ENCODE measurements at places on chromosomes 5 and 9.

- no peak for DNase-seq
These were observed 37.2 kb downstream of the GOLM1 start for GRCh38 chr9:86061972-86062739.

- DNase-seq: no peak
These were observed 134.0 kb upstream of the ZNF366 start for GRCh38 chr5:72641164-72641563.

DNA sequence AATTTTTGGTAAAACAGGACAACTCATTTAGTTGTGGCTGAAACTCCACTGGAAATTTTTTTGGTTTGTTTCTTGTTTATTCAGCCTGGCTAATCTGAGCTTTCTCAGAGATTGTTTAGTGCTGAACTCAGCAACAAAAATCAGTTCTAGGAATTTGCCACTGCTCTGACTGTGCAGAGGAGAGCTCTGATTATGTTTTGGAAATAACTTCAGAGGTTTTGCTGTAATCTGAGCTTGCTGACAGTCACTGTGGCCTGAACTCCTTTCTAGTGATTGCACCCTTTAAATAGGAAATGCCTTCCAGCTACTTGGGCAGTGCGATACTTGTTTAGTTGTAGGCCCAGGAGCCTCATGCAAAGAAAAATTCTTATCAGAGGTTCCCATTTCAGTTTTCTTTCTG, 60.2 kb downstream of the OSTF1 start:
- no peak for DNase-seq

- no peak for DNase-seq
These were observed 46.8 kb upstream of the RNF130 start for GRCh38 chr5:180118391-180118791.

DNA sequence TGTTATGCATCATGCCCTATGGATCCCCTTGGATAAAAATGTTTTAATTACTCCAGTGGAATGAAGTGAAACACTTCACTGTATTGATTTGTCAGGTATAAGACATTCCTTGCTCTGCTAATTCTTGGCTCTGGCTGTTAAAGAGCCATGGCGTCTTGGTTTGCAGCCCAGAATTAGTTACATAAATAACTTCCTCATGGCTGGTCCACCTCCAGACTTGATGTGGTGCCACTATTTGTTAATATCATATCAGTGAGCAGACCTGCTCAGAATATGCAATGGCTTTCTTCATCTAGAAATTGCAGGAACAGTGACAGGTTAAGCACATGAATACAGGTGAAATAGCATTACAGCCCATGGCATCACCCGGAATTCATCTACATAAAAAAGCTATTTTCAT, 446.9 kb upstream of the GRIN3A start:
- DNase-seq: no peak

DNA sequence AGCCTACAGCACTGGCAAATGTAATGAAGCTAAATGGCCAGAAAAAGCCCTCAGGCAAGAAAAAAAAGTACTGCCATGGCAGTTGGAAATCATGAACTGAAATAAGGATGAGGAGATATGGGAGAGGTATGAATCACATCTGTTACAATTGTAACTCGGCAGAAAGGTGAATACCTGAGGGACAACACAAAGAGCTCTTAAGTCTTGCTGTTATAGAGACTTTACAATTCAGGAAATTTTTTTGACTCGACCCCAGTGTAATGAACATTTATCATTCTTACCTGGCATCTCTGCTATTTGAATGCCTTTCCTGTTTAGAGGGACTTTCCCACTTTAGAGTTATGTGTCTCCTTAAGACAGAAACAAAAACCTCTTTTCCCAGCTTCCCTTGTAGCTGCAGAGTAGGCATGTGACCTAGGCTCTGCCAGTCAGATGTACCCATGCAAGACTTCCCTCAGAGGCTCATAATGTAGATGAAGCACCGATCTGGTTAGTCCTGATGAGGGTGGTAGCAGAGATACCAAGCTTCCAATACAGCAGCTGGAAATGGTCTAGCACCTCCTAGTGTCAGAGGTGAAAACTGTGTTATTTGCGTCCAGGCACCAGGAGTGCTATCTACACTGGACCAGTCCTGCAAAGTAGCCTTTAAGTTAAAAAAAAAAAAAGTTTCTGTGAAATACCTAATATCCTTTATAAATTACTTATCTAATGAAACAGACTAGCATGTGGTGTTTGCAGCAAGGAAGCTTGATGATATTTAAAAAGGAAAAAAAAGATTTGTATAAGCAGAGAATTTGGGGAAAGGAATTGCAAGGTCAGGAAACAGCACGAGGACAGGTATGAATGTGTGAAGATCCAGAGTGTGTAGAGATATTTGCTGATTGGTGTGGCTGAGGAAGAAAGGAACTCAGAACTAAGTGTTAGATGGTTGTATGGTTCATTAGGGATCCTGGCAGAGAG, 146.9 kb upstream of the SLC1A3 start:
- DNase-seq: peak; percentile 58

GRCh38 chr5:52995095-52995494, 5.9 kb downstream of the ITGA2 start:
- no peak for DNase-seq

- DNase-seq: no peak
These were observed 120.5 kb upstream of the IRX4 start for GRCh38 chr5:2003206-2003605.

DNA sequence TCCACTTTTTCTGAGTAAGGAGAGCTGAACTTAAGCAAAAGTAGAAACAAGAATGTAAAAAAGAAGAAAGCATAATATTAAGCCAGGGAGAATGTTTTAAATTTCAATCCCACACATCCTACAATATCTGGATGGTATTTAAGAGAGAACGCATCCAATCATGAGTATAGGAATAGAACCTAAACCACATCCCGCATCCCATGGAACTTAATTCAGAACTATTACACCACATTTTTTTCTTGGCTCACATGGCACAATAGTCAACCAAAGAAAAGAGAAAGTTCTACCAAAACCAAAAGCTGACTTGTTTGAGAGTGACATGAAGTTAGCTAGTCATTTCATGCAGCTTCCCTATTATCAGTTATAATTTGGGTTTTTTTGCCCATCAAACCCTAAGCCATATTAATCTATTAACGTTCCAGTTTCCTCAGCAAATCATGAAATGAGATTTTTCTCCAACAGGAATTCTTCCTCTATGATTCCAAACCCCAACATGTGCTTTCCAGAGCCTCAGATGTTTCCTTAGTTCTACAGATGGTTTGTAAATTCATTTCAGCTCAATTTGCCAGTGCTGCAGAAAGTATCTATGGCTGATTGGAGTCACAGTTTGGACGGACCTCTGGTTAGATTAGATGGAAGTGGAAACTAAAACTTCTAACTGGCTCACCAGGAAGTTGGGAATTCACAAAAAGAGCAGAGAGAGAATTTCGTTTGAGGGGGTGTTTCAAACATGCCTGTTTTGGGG, 22.5 kb downstream of the ADAMTSL1 start:
- no peak for DNase-seq

GRCh38 chr9:134491196-134491835, 150.3 kb upstream of the COL5A1 start:
- no peak for DNase-seq

DNA sequence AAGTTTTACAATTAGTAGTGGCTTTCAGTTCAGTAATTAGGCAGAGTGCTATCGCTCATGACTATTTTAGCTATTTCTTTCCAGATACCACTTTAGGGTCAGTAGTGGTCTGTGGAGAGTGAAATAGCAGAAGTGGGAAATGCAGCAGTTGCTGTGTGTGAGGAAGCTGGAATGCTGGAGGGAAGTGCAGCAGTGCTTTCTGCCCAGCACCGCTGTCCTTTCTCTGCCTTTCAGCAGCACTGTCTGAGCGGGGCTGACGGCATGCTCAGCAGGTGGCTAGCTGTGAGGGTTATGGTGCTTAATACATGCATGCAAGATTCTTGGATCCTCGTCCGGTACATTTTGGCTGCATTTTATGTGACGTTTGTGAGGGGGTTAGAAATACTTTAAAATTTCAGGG, 213.9 kb downstream of the PBX3 start:
- DNase-seq: no peak

GRCh38 chr5:11555171-11555570, 349.1 kb downstream of the CTNND2 start:
- no peak for DNase-seq

GRCh38 chr5:173304591-173304988, 23.6 kb downstream of the STC2 start:
- DNase-seq: no peak

DNA sequence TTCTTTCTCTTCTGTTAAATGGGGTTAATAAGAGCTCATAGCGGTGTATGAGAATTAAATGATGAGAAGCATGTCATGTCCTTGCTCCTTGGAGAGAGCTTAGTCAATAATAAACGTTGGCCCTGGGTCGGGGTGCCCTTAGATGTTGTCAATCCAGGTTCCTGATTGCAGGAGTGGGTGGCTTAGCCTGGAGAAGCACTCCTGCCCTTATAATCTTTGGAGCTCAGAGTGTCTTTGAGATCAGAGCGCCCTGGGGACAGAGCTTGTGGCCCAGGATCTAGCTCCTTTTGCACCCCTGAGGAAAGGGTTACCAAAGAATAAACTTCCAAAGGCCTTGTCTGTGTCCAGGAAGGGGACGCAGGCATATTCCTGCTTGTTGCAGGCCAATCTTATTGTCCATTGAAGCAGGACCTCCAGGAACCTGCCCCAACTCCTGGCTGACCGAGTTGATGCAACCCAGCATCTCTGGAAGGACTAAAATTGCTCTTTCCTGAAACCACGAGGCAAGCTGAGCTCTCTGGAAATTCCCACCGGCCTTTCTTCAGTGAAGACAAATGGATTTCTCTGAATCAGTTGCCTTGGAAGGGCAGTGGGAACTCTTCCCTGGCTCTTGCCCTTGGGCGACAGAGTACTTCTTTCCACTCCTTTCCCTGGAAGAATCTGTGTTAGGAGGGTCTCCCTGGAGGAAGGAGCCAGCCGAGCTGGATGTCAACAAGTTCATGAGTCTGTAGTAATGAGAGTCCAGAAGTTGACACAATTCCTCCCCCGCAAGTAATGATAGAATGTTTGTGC, 6.4 kb upstream of the AMBP start:
- DNase-seq: no peak

DNA sequence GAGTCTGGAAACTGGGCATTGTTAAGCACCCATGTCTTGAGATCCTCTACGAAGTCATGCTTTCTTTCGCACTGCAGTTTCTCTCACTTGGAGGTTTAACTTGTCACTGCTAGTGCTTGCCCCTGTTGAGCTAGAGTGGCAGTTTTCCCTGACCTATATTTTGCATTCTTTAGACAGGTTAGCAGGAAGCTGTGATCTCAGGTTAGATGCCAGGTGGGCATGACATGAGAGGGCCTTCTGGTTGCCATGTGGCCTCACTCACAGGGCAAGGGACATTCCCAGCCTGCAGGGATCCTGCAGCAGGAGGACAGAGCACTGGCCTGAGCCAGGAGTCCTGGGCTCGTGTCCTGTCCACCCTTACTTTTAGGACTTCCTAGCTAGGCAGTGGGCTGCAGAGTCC, 28.6 kb downstream of the SLC36A1 start:
- no peak for DNase-seq

DNA sequence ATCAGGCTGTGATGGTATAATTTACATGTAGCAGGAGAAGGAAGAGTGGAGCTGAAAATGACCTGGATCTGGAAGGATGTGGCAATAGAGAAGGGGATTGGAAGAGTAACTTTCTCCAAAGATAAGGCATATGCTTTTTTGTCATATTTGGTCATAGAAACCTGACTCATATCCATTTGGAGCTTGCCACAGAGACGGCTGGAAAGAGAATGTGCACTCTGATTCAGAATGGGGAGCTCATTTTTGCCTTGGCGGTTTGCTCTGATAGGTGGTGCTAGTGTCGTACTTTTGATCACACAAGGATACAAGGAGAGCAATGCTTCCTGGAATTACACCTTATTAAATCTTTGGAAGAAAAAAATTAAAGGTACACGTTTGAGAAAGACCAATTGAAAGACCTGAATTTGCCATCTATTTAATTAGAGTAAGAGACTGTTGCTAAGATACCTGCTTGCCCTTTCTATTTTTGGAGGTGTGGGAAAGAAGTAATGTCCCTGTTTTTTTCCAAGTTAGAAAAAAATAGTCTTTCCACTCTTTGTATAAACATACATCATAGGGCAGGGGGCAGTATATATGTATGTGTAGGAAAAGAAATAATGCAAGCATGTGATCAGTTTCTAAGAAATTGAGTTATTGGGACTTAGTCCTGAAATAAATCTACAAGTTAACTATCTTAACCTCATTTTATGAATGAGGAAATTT, 5.4 kb downstream of the LSM11 start:
- no peak for DNase-seq

DNA sequence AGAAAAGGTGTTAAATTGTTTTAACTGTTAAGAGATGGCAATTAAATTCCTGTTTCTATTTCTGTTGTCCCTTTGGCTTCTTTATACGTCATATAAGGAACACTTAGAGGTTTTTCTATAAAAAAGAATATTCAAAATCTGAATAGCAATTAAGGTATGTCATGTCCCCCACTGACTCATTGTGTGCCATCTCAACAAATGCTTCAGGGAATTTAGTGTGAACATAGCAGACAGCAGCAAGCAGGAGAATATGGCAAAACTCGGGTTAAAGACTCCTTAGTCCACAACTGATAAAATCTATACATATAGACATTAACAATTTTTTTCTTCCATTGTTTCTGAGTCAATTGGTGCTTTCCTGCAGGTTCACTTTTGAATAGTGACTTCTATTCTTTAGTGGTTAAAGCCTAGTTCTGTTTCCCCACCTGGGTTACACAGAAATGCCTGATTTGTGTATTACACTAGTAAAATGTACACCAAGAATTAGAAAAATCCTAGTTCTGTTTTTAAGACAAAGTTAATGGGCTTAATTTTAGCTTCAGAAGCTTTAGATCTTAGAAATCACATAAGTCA, 17.9 kb upstream of the RPS23 start:
- DNase-seq: no peak

- DNase-seq: no peak
These were observed 147.8 kb downstream of the RXRA start for GRCh38 chr9:134474055-134474370.

DNA sequence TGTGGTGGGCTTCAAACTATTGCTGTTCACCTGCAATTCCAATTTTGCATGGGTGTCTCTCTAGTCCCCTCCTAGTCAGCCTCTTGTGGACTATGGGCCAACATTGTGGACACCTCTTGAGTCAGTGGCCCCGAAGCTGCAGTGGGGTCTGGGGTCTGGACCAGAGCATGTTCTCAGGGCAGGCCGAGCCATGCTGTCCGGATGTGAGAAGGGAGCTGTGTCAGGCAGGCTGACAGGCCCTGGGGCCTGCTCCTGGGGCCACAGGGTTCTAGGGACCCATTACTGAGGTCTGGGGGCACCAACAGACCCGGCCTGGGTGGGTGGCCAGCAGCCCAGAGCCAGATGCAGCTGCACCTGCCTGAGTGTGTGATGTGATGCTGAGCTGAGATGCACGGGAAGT, 16.5 kb upstream of the IRX4 start:
- DNase-seq: no peak

Measured in NAMALWA (cell line).